ENCODE measurements at places on chromosomes 1 and 21.

- DNase-seq, result no peak
Measured at GRCh38 chr1:173937062-173937461, 19.9 kb upstream of the SERPINC1 start.

- DNase-seq, result no peak
Measured at GRCh38 chr1:233094691-233095090, 144.3 kb downstream of the NTPCR start.

- peak; percentile 10 for DNase-seq
Measured at GRCh38 chr1:215599418-215600074, 32.4 kb downstream of the KCTD3 start.

- DNase-seq, result no peak
Measured at GRCh38 chr1:55539652-55540512, 324.7 kb upstream of the USP24 start.

DNA sequence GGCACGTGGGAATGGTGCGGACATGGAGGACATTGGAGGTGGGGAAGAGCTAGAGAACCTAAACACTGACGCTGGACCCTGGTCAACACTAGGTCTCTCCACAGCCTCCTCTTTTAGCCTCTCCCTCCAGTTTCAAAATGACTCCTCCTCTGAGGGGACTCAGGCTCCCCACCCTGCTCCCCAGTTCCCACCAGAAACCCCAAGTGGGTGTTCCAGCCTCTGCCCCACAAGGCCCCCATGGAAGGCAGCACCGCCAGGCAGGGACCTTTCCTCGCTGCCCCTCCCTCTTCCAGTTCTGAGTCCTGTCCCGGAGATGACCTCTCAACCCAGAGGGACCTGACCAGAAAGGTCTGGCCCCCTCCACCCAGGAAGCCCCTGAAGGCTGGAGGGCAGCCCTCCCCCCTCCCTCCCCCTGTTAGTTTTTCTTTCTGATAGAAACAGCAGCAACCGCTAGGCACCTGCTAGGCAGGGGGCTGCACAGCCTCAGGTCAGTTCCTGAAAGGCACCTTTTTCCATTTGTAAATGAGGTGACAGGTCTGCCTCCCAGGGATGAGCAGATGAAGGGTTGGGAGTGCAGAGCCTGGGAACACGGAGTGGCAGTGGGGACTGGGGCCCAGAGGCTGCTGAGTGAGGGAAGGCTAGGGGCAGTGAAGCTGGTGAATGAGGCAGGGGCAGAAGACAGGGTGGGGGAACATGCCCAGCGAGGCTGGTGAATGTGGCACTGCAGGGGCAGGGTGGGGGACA, 9.3 kb upstream of the ITGB2 start:
- DNase-seq, result no peak

GRCh38 chr21:45496968-45497845, 45.0 kb downstream of the SLC19A1 start:
- no peak for DNase-seq

GRCh38 chr1:170731566-170732251, 67.8 kb downstream of the PRRX1 start:
- no peak for DNase-seq

GRCh38 chr1:30284728-30285475, 438.5 kb downstream of the MATN1 start:
- no peak for DNase-seq

- DNase-seq, result no peak
Measured at GRCh38 chr1:86409416-86410021, 13.4 kb upstream of the ODF2L start.

GRCh38 chr1:220891224-220892085, 12.2 kb downstream of the HLX start:
- no peak for DNase-seq

DNA sequence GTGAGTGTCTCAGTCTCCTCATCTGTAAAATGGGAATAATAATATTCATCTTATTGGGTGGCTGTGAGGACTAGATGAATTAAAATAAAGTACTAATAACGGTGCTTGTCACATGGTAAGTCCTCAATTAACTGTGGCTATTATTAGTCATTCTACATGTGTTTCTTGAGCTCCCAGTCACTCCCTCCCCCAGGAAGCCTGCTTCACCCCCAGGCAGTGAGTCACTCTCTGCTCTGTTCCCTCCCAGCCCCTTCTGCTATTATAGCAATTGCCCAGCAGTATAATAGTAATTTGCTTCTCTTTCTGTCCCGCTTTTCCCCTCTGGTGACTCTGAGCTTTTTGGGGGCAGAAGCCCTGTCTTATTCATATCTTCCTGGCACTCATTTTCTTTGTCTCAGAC, 102.0 kb downstream of the BEND5 start:
- DNase-seq, result peak; percentile 95

DNA sequence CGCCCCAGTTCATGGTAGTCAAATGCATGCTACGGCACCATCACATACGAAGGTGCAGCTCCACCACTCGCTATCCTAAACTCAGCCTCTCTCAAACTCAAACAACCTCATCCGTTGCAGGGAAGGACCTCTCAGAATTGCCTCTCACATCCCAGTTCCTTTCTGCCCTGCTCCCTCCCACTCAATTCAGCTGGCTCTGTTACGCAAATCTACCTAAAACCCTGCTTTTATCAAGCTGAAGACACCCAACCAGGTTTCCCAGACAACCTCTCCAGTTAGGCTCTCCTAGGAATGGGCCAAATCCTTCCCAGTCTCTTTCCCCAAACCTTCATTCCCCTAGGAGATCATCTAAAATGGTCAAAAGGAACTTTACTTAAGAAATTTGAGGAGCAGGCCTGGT, 62.9 kb downstream of the CLSTN1 start:
- DNase-seq, result no peak

GRCh38 chr1:44747878-44748277, 8.2 kb downstream of the KIF2C start:
- DNase-seq, result no peak

- peak; percentile 47 for DNase-seq
Measured at GRCh38 chr1:62128745-62129144, 65.9 kb upstream of the L1TD1 start.

DNA sequence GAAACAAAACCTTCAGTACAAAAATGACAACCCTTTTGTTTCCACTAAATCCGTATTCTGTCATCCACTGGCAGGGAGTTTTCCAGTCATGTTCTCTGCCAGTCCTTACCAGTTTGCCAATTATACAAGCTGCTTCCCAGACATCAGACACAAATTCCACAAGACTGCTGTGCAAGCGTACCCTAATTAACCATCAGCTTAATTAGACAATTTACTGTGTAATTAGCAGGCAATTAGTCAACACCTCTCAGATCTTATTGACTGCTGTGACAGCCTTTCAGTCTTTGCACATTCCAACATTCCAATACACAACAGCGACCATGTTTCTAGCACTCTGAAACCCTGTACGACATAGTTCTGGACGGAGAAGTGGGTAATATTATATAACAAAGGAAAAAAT, 420.1 kb downstream of the DPYD start:
- DNase-seq, result no peak

- no peak for DNase-seq
Measured at GRCh38 chr1:31700468-31701090, 3.2 kb downstream of the COL16A1 start.

GRCh38 chr1:150875197-150876118, 941 bp downstream of the ARNT start:
- DNase-seq, result no peak

DNA sequence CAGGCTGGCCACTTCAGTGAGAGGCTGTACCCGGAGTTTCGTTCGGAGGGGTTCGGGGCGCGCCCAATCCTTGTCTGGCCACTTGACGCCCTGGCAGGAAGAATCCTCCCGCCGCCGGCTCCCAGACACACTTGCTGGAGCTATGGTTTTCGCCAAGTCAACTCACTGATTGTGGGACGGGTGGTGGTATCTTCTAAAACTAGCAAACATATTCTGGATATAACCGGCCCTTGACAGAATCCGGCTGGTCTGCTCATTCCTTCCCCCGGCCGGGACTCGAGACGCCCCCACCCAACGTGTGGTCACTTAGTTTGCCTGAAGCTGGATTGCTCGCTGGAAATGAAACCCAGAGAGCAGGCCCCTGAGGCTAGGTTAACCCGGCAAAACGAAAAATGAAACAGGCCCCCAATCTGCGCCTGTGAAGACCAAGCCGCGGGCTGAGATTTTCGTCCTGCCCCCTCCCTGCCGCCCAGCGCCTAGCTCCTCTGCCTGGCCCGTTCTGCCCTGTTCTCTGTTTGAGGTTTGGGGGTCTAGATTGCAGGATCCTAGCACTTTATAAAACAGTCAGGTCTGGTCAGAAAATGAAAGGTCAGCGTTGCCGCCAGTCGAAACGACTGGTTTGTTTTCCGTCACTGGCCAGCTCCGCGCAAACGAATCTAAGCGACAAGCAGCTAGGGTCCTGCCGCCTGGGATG, 4.6 kb downstream of the GFI1 start:
- DNase-seq, result no peak

DNA sequence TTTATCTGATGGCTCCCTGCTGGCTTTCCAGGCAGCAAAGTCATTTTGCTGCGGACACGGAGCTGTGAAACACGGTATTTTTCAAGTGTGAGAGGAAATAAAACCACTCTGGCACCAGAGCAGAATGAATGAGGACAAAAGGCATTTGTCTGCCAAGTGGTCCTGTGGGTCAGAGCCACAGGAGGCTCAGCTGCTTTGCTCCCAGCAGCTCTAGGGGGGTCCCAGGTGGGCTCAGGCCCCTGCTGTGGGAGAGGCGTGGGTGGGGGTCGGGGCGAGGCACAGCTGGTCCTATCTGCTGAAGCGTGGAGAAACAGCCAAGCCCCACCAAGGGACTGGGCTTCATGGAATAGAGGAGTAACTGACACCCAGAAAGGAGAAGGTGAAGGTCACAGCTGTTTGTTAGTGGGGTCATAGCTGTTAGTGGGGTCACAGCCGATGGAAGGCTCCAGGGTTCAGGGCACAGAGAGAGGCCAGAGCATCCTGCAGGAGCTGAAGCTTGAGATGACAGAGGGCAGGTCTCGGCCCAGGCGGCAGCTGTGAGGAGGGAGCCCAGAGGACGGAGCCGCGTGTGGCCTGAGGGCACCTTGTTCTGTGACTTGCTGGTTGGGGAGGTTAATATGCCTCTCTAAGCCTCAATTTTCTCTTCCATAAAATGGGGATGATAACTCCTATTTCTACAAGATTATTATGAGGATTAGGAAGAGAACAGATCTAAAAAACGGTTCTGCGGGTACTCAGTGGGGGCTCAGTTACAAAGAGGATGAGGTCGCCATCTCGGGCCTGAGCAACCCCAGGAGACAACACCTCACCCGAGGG, 7.1 kb downstream of the KIF17 start:
- no peak for DNase-seq

GRCh38 chr1:72227667-72228066, 54.7 kb downstream of the NEGR1 start:
- no peak for DNase-seq

DNA sequence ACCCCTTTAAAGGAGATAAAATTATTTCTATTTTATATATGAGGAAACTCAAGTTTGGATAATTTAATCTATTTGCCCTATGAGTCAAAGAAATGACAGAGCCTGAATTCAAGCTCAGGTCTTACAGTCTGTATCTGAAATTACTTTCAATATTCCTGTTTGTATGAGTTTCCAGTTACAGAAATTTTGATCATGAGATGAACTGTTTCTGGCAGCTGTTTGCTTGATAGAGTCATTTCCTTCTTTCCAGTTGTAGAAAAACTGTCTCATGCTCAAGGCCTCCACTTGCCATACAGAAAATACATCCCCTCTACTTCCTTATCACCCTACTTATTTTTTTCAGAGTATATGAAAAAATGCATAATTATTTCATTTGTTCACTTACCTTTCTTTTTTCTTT, 87.6 kb downstream of the PTPRC start:
- no peak for DNase-seq

DNA sequence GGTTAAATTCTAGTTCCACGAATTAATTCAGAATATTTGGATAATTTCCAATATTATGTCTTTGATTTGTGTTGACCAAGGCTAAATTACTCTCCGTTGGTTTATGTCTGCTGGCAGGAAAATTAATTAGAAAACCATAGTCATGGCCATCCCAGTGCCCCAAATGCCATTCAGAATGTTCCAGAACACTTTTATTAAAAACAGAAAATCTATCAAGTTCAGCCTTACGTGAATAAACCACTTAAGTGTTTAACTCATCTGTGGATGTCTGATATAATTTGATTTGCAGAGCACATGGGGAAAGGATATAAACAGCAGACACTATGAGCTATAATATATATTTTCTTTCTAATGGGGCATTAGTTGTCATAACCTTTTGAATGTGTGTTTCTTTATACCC, 480.7 kb downstream of the MRPL39 start:
- DNase-seq, result no peak

DNA sequence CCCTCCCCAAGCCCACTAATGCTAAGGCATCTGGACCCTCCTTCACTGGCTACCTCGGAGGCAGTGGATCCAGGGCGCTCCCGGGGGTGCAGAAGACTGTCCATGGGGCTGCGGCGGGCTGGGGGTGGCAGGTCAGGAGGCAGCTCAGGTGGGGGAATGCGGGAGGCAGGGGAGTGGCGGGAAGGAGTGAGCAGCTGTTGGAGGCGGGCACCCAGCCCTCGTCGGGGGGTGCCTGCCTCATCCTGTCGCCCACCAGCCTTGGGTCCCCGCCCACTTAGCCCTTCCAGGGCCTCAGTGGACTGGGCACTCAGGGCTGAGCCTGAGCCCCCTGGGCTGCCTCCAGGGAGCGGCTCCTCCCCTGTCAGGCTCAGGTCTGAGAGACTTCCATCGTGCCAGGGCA, 10.7 kb upstream of the GATAD2B start:
- DNase-seq, result no peak

GRCh38 chr1:14516974-14517840, 81.3 kb upstream of the KAZN start:
- DNase-seq, result no peak

DNA sequence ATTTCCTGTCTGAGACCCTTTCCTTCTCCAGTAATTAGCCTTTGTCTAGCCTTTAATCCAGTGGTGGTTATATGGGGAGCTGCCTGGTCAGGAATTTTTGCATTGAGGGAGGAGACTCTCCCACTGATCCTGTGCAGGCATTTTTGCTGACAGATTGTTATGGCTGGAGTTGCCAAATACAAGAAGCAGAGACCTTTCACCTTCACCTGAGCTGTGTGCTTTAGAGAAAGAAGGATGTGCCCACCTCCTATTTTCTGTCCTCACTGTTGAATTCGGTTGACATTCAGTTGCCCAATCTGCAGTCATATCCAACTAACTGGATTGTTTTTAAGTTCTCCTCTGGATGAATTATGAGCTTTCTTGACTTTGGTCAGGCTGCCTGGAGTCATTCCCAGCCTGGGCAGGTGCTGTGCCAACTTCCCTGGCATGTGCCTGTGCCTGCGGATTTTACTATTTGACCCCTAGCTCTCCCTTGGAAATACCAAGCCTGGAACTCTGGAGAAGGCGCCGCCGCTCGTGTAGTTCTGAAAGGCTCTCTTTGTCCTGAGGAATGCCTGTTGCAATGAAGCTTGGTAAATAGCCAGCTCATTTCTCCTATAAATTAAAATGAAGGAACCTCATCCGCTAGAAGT, 143.9 kb downstream of the NOS1AP start:
- DNase-seq, result no peak

DNA sequence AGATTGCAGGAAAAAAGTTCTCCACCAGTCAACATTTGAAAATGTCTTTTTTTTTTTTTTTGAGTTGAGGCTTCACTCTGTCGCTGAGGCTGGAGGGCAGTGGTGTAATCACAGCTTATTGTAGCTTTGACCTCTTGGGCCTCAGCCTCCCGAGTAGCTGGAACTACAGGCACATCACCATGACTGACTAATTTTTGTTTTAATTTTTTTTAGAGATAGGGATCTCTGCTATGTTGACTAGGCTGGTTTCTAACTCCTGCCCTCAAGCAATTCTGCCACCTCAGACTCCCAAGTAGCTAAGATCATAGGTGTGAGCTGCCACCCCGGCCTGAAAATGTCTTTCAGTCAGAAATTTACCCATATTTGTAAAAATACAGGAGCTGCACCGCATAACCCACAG, 30.6 kb upstream of the USP24 start:
- no peak for DNase-seq
